CD8-positive, alpha-beta memory T cell (primary cell): ENCODE measurements at places on chromosomes 2 and 18. TPM values are rescaled to one million over a fixed set of nuclear protein-coding genes. Genes with fewer than 3 reads are reported as not detected.

DNA sequence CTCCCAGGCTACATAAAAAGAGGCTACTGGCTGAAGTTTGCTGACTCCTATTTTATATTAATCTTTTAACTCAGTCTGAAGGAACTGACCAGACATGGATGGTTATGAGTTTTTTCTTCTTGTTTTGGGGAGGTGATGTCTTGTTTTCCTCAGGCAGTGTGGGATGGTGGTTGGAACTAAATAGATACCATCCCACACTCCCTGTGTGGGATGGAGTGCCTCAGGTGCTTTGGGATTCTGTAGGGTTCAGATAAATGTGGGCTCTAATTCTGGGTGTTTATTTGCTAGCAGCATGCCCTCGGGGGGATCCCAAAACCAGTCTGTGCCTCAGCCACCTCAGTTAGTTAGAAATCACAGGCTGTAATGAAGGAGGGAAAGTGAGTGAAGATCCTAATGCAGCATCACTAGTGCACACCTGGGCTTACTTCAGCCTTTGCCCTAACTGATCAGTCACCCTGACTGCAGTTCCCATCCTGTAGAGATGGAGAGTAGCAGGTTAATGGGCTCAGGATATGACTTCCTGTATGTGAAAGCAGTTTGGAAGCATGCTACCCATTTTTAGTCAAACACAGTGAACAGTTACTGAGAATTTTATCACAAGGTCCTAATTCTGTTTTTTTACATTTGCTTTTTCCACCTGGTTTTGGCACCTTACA, 132.2 kb downstream of the SPTBN1 start:
- no peaks in the 10 kb centered on the region for H3K36me3 ChIP-seq
- no peak for DNase-seq
- H3K27ac ChIP-seq: no peak overlapping the region
- no peaks in the 10 kb centered on the region for H3K27me3 ChIP-seq
- H3K4me3 ChIP-seq: peak overlapping the region; percentile 1

ATP6V1B1 gene
- total RNA-seq: not detected

TNFAIP6 gene
- total RNA-seq: not detected

DNA sequence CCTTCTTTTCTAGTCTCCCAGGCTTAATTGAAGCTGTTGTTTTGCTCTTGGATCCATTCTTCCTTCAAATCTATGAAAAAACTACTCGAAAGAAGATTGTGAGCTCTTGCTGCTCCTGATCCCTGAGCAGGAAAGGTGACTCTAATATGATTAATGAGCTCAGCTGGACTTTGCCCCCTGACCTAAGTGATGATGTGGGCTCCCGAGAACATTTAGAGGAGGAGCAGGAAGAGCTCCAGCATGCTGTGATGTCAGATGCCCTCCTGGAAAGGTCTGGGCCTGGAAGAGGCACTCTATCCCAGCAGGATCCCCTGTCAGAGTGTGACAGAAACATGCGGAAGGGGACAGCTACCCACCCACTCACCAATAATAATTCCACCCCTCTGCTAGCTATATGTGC, 117.9 kb upstream of the PELI1 start:
- no peak overlapping the region for H3K27ac ChIP-seq
- no peak for DNase-seq
- H3K27me3 ChIP-seq: no peaks in the 10 kb centered on the region

DNA sequence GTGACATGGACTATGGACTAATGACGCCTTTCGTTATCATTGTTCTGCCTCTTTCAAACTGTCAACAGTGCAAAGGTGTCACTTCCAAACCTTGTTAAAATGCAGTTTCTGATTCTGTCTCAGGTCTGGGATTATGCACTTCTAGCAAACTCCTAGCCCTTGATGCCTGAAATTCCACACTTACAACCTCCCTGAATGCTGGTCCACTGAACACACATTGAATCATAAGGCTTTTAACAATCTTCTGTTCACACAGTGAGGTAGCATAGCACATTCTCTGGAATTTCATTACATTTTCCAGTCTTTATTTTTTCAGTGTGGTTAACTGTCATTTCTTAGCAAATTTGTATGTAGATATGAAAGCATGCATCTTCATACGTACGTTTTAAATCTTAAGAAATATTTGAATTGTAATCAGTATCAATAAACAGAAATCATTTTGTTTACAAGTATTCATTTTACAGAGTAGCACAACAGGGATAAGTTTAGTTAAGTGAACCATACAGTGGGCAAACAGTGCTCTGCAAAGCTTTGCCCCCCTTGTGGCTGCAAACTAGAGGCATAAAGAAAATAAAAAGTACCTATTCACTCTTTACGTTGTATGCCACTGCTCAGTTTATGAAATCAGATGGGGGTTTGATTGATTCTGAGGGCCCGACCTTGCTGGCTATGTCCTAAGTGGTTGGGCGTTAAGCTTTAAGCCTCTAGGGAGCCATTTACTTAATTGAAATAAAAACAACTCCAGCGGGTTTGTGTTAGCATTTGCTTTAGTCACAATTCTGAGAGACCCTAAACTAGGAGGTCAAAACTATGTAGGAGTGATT, 250.8 kb downstream of the LRRTM1 start:
- H3K27me3 ChIP-seq: no peaks in the 10 kb centered on the region
- no peaks in the 10 kb centered on the region for H3K36me3 ChIP-seq
- no peaks in the 10 kb centered on the region for H3K4me1 ChIP-seq
- no peak overlapping the region for H3K4me3 ChIP-seq
- H3K27ac ChIP-seq: no peak overlapping the region
- DNase-seq: no peak

DNA sequence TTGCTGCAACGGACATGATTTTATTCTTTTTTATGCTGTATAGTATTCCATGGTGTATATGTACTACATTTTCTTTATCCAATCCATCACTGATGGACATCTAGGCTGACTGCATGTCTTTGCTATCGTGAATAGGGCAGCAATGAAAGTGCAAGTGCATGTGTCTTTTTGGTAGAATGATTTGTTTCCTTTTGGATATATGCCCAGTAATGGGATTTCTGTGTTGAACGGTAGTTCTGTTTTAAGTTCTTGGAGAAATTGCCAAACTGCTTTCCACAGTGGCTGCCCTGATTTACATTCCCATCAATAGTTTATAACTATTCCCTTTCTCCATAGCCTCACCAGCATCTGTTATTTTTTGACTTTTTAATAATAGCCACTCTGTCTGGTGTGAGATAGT, 99.7 kb upstream of the CRIM1 start:
- H3K36me3 ChIP-seq: no peaks in the 10 kb centered on the region
- H3K27ac ChIP-seq: no peak overlapping the region
- H3K27me3 ChIP-seq: no peaks in the 10 kb centered on the region
